HT-29 (cell line): ENCODE measurements at places on chromosomes 13 and 19. TPM values are rescaled to one million over a fixed set of nuclear protein-coding genes. Genes with fewer than 3 reads are reported as not detected.

Gene LILRA5
- total RNA-seq, result not detected in 2 replicates

Gene CEACAM1
- total RNA-seq, result 29.4 and 39.6 TPM in 2 replicates

Gene LILRA2
- total RNA-seq, result not detected in 2 replicates

Gene VSTM1
- not detected in 2 replicates for total RNA-seq

Gene MED26
- 9.6 and 12.5 TPM in 2 replicates for total RNA-seq

Gene DIAPH3
- total RNA-seq, result 7.9 and 8.1 TPM in 2 replicates

Gene CASP14
- total RNA-seq, result not detected in 2 replicates

Gene MFSD12
- 177 and 185 TPM in 2 replicates for total RNA-seq

Gene KANK3
- 0.23 and 1.4 TPM in 2 replicates for total RNA-seq

Gene SULT2B1
- 48.6 and 55.3 TPM in 2 replicates for total RNA-seq

Gene FPR1
- not detected in 2 replicates for total RNA-seq

Gene BBC3
- 51.0 and 56.4 TPM in 2 replicates for total RNA-seq

Gene ZNF541
- total RNA-seq, result not detected in 2 replicates

Gene CPB2
- not detected in 2 replicates for total RNA-seq

Gene DMKN
- total RNA-seq, result 7.0 and 8.6 TPM in 2 replicates

Gene NAPSA
- total RNA-seq, result 0.08 and 1.2 TPM in 2 replicates

Gene JAK3
- 0.23 and 0.31 TPM in 2 replicates for total RNA-seq

Gene MBD3L2
- not detected in 2 replicates for total RNA-seq

Gene RNF17
- not detected in 2 replicates for total RNA-seq

Gene CERS4
- total RNA-seq, result not detected in 2 replicates

Gene ZNF865
- total RNA-seq, result 9.1 and 9.6 TPM in 2 replicates

Gene C1QTNF9B
- total RNA-seq, result not detected in 2 replicates
